ENCODE measurements at places on chromosomes 1 and 21. TPM values are rescaled to one million over a fixed set of nuclear protein-coding genes. Genes with fewer than 3 reads are reported as not detected.

Gene DNALI1
- polyA plus RNA-seq = not detected

DNA sequence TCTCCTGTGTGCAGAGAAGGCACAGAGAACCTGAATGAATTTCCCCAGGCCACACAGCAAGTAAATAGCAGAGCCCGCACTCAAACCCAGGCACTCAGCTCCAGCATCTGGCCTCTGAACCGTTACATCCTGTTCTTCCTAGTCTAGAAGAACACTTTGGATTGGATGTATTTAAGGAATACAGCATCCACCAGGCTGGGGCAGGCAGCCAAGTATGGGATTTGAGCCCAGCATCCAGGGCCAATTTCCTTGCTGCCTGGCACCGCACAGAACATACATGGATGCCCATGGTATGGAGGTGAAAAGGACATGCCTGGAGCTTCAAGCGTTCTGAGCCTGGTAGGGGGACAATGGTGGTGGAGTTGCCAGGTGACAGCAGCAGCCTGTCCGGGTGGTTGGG is 9.7 kb downstream of the AJAP1 start:
- no peak overlapping the region for H3K27ac ChIP-seq
- no peak overlapping the region for H3K4me3 ChIP-seq
- DNase-seq = no peak

GRCh38 chr1:212270564-212270963 is 14.6 kb upstream of the PPP2R5A start:
- H3K36me3 ChIP-seq = no peaks in the 10 kb centered on the region
- H3K4me1 ChIP-seq = no peaks in the 10 kb centered on the region
- no peak overlapping the region for H3K4me3 ChIP-seq
- H3K27ac ChIP-seq = no peak overlapping the region
- no peak for DNase-seq

DNA sequence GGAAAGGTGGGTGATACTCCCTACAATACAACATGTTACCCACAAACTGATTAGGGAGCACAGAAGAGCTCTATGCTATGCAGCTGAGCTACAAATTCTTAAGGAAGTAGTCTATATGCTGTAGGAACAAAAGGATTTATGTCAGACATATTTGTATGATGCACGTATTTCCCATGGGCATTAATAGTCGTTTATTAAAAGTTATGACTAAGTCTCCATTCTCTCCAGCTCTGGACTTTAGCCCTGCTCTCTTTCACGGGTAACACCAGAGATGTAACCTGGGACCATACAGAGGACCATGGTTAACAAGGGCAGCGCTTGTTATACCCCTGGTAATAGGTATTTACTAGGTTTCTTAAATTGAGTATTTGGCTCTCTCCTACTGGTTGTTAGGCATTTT is 168.2 kb upstream of the C1orf105 start:
- H3K4me3 ChIP-seq = no peak overlapping the region
- DNase-seq = no peak
- no peaks in the 10 kb centered on the region for H3K27me3 ChIP-seq
- no peak overlapping the region for H3K27ac ChIP-seq

- no peaks in the 10 kb centered on the region for H3K4me1 ChIP-seq
- no peaks in the 10 kb centered on the region for H3K36me3 ChIP-seq
- no peak for DNase-seq
- H3K27ac ChIP-seq = no peak overlapping the region
- H3K27me3 ChIP-seq = no peaks in the 10 kb centered on the region
- H3K4me3 ChIP-seq = no peak overlapping the region
Measured at GRCh38 chr1:30518696-30519095, 204.7 kb downstream of the MATN1 start.

DNA sequence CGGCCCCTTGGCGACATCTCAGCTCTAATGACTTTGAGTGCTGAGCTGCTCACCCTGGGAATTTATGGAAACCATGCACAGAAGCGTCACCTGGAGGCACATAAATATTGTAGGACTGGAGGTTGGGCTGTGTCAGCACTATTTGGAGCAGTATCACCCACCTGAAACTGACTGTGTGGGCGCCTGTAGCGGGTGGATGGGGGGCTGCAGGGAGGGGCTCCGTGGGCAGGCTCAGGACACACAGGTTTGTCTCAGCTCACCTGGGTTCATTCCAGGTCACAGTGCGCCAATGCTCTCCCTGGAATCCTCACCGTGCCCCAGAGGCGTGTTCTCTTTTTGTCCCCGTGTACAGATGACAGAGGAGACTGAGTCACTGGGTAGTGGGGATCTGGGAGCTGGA is 74.8 kb upstream of the ACTL8 start:
- no peaks in the 10 kb centered on the region for H3K27me3 ChIP-seq
- H3K36me3 ChIP-seq = no peaks in the 10 kb centered on the region
- no peak for DNase-seq
- no peak overlapping the region for H3K4me3 ChIP-seq
- no peak overlapping the region for H3K27ac ChIP-seq
- no peaks in the 10 kb centered on the region for H3K4me1 ChIP-seq

Data from CD4-positive, alpha-beta memory T cell (primary cell).